Panc1 (cell line): ENCODE measurements at places on chromosomes 4 and X.

DNA sequence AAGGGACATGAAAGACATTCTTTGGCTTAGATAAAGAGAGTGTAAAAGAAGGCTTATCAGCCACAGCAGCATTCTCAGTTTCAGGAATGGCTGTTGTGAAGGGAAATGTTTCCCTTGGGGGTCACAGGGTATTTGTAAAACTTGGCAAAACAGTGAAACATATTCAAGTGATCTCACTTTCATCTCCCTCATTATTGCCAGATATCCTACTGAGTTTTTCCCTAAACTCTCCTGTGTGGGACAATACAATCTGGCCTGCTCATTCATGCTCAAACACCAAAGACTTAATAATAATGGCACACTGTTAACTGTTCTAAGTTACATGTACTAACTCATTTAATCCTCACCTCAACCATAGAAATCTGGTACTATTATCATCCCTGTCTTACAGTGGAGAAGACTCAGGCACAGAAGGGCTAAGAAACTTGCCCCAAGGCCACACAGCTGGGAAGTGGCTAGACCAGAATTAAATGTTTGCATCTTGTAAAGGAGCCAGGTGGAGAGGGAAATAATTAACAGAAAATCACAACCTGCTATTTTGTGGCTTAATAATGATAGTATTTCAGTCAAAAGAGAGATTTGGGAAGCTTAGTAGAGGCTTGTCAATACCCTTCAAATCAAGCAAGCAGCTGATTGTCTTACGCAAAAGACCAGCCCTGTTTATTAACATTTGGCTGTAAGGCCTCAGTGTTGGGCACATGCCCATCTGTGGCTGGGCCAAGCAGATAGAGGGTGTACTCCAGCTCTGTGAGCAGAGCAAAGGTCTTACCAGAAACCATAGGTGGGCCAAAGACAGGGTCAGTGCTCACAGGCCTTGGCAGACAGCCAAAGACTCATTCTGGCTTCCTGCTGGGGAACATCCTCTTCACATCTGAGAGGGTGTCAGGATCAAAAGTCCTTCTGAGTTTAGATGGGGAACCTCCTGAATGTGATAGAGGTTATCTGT lies 17.3 kb downstream of the SMPX start:
- DNase-seq = no peak

DNA sequence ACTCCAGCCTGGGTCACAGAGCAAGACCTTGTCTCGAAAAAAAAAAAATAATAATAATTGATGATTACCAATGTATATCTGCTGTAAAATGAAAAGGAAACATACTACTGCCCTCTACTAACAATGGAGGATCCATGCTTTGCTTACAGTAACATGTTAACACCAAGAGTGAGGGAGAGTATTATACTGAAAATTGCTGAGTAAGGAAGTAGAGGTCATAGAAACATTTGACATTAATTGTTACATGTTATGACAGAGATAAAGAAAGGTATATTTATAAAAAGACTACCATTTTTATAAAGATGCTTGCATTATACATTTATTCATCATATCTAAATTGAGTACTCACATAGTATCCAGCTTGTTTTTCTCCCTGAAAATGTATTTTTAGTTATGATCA lies 1989.8 kb upstream of the TENM3 start:
- no peak for DNase-seq

DNA sequence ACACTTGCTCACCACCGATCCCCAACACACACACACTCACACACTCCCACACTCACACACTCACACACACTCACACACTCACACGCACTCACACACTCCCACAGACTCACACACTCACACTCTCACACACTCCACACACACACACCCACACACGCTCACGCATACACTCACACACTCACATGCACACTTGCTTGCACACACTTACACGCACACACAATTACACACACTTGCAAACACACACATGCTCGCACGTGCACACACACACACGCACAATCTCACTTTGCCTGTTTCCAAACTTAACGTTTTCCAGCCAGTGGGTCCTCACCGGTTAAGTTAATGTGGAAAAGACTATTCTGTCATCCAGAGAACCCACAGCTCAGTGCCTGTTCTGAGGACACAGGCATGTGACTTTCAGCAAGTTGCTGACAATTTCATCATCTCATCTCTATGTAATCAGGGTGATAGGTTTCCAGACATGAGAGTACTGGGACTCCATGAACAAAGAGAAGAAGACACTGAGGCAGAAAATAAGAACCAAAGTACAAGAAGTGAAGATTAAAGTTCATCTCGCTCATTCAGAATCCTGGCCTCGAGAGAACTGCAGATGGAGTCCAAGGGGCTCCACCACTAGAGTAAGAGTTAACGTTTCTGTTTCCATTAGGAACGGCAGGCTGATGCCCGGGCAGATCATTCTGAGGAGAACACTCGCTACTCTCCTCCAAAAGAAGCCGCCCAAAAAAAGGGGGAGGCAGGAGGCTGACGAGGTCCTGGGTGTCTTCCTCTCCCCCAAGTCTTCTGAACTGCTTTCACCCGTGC lies 153.2 kb upstream of the FRG1 start:
- no peak for DNase-seq

DNA sequence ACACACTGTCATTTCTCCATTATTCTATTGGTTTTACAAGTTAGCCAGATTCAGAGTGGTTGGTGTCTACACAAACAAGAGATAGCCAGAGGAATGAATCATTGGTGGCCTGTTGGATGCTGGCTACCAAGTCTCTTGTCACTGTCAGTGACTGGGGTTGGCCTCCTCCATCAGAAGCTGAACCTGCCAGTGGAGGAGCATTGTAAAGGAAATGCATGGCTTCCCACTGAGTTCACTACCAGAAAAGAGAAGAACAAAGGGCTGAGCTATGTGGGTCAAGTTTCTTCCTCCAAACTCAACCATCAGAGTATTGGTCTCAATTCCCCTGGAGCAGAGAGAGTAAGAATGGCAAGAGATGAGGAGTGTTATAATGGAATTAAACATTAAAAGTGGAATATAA lies 26.5 kb upstream of the ANKRD50 start:
- DNase-seq = no peak

DNA sequence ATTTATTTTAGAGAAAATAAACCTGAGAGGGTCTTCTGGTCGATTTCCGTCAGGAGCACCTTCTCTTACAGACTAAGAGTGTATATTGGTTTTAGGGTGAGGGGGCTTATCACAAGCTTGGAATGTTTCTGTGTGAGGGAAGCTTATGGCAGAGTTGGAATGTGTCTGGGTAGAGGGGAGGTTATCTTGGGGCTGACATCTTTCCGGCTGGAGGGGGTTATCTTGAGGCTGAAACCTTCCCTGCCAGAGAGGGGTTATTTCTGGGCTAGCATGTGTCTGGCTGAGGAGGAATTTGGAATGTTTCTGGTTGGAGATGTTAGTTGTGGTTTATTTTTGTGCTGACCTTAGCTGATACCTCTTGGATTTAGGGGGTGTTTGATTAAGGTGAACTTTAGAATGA lies 1312.1 kb downstream of the ADGRL3 start:
- DNase-seq = no peak
